ENCODE measurements at places on chromosomes 1 and 21. TPM values are rescaled to one million over a fixed set of nuclear protein-coding genes. Genes with fewer than 3 reads are reported as not detected.

- no peak overlapping the region for H3K4me3 ChIP-seq
- H3K36me3 ChIP-seq: no peaks in the 10 kb centered on the region
- H3K27me3 ChIP-seq: peaks cover 25% of the 10 kb centered on the region
Observed at GRCh38 chr1:25053576-25054250, 123.6 kb upstream of the RUNX3 start.

The TBX15 gene
- not detected for total RNA-seq

GRCh38 chr1:25836695-25837094 is 16.9 kb downstream of the MTFR1L start:
- H3K4me1 ChIP-seq: peaks cover under 1% of the 10 kb centered on the region
- peaks cover 13% of the 10 kb centered on the region for H3K36me3 ChIP-seq
- no peaks in the 10 kb centered on the region for H3K27me3 ChIP-seq
- H3K27ac ChIP-seq: no peak overlapping the region
- no peak overlapping the region for H3K4me3 ChIP-seq

The SPATA45 gene
- total RNA-seq: 0.51 TPM

DNA sequence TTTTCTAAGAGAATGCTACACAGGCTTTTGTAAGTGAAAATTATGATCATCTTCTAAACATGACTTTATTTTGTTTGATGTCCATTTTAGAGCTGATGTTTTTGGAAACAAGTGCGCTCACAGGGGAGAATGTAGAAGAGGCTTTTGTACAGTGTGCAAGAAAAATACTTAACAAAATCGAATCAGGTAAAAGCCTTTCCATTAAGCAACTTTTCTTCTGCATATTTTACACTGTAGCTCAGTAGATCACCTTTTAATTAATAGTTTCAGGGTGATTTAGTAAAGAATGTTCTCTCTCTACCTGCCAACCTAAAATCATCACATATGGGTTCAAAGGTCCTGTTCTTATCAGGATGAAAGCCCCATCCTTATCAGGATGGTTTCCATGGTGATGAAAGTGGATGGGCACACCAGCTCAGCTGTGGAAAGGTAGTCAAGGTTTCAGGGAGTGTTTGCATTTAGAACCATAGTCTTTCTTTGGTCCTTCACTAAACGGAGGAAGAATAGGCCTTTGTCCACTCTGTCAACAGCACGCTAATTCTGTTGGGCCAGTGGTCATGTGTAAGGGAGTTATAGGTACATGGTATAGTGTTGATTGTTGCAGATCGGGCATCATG is 28.1 kb downstream of the RAB4A start:
- no peaks in the 10 kb centered on the region for H3K4me1 ChIP-seq
- DNase-seq: no peak
- peaks cover 16% of the 10 kb centered on the region for H3K36me3 ChIP-seq
- H3K4me3 ChIP-seq: no peak overlapping the region

GRCh38 chr1:99726818-99727217 is 39.6 kb downstream of the FRRS1 start:
- H3K4me1 ChIP-seq: peaks cover 3% of the 10 kb centered on the region
- H3K27me3 ChIP-seq: no peaks in the 10 kb centered on the region
- no peaks in the 10 kb centered on the region for H3K36me3 ChIP-seq

The ORC1 gene
- total RNA-seq: 42.5 TPM

GRCh38 chr1:178115260-178115659 is 21.4 kb downstream of the RASAL2 start:
- no peaks in the 10 kb centered on the region for H3K4me1 ChIP-seq
- no peak overlapping the region for H3K27ac ChIP-seq
- no peak for DNase-seq

The INSRR gene
- total RNA-seq: 0.05 TPM

DNA sequence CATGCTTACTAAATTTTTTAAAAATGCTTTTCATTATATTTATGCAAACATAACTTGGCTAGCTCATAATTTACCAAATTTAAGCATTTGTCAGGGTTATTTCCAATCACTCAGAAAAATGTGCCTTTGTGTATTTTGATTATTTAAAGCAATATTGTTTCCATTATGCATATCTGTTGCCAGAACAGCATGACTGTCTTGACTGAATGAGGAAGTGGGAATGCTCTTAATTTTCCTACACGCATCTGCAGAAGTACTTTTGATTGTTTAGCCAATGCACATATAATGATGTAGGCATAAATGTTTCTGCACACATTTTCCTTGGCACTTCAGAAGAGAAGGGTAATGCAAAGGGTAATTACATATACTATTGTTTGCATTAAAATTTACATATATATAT is 92.5 kb upstream of the ADGRL2 start:
- H3K27me3 ChIP-seq: no peaks in the 10 kb centered on the region
- no peak for DNase-seq
- H3K27ac ChIP-seq: no peak overlapping the region

The SLC5A3 gene
- total RNA-seq: 27.5 TPM

The SPRR3 gene
- not detected for total RNA-seq

DNA sequence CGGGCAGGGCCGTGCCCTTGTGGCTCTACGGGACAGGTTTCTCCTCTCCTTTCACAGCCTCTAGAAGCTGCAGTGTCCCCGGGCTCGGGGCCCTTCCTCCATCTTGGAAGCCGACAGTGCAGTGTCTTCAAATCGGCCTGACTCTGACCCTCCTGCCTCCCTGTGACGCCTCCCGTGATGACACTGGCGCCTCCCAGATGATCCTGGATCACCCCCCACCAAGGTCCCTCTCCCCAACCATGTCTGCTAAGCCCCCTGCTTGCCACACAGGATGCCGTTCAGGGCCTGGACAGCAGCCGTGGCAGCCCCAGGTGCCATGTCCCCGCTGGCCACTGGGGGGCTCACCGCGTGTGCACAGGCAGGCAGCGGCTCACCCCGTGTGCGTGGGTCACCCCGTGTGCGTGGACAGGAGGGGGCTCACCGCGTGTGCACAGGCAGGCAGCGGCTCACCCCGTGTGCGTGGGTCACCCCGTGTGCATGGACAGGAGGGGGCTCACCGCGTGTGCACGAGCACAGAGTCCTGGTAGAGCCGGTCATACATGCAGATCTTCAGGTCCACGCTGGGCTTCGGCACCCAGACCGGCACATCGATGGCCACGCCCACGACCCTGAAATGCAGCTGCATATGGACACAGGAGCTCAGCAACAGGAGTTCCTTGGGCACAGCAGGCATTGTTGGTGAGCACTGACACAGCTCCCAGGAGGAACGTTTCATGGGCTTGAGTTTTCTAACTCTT is 24.9 kb upstream of the TMEM52 start:
- DNase-seq: peak; percentile 57
- peaks cover 2% of the 10 kb centered on the region for H3K27me3 ChIP-seq
- H3K4me3 ChIP-seq: no peak overlapping the region
- H3K27ac ChIP-seq: no peak overlapping the region
- H3K36me3 ChIP-seq: no peaks in the 10 kb centered on the region

- no peak for DNase-seq
- H3K27ac ChIP-seq: no peak overlapping the region
- no peaks in the 10 kb centered on the region for H3K36me3 ChIP-seq
- H3K27me3 ChIP-seq: peaks cover 25% of the 10 kb centered on the region
- peak overlapping the region; percentile 57 for H3K4me3 ChIP-seq
- peaks cover 31% of the 10 kb centered on the region for H3K4me1 ChIP-seq
Observed at GRCh38 chr1:65265296-65265650, 44.1 kb upstream of the DNAJC6 start.

The LDLRAD2 gene
- not detected for total RNA-seq

The LCE1E gene
- total RNA-seq: not detected

- peaks cover 2% of the 10 kb centered on the region for H3K27me3 ChIP-seq
- H3K27ac ChIP-seq: no peak overlapping the region
- H3K36me3 ChIP-seq: no peaks in the 10 kb centered on the region
- no peak overlapping the region for H3K4me3 ChIP-seq
Observed at GRCh38 chr1:53572815-53573173, 113.6 kb downstream of the DMRTB1 start.

DNA sequence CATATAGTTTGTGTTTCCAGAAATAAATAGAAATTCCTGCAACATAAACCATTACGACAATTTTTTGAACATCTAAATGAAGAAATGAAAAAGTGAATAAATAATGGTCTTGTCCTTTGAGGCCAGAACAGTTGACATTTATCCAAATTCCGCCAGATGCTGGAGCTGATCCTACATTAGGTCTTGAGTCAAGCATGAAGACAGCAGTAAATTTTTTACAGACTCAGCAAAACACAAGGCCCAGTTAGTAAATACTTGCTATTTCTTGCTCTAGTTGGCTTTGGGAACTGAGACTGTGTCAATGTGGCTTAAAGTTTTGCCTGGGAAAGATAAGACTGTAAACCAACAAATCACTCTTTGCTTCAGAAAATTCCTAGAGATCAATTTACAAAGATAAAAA is 540.1 kb upstream of the RGS18 start:
- H3K27ac ChIP-seq: no peak overlapping the region
- no peak overlapping the region for H3K4me3 ChIP-seq
- H3K36me3 ChIP-seq: no peaks in the 10 kb centered on the region
- DNase-seq: no peak
- H3K27me3 ChIP-seq: no peaks in the 10 kb centered on the region

The SPATA17 gene
- total RNA-seq: not detected

- peaks cover 2% of the 10 kb centered on the region for H3K27me3 ChIP-seq
- H3K36me3 ChIP-seq: no peaks in the 10 kb centered on the region
- DNase-seq: no peak
- H3K4me1 ChIP-seq: no peaks in the 10 kb centered on the region
- H3K4me3 ChIP-seq: no peak overlapping the region
Observed at GRCh38 chr1:4344065-4344732, 310.2 kb upstream of the AJAP1 start.

The SLC22A15 gene
- 0.69 TPM for total RNA-seq

DNA sequence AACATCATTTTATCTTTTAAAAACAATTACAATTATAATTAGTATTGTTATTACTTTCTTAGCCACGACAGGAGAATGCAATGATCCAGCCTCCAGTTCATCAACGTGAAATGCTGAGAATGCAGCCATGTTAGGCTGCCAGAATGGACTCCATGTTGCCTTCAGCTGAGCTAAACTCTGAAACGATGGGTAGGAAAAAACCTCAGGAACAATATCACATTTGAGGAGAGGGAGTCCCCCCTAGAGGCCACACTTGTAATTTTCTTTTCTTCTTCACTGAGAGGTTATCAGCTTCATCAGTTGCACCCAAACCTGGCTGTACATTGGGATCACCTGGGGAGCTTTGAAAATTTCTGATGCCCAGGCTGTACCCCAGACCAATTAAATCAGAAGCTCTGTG is 34.6 kb upstream of the DNAH14 start:
- peaks cover 2% of the 10 kb centered on the region for H3K27me3 ChIP-seq
- H3K27ac ChIP-seq: no peak overlapping the region
- H3K4me3 ChIP-seq: no peak overlapping the region
- no peaks in the 10 kb centered on the region for H3K36me3 ChIP-seq

- peak overlapping the region; percentile 92 for H3K4me3 ChIP-seq
- DNase-seq: no peak
- H3K36me3 ChIP-seq: peaks cover 41% of the 10 kb centered on the region
- peaks cover 51% of the 10 kb centered on the region for H3K4me1 ChIP-seq
- peak overlapping the region; percentile 97 for H3K27ac ChIP-seq
- no peaks in the 10 kb centered on the region for H3K27me3 ChIP-seq
Observed at GRCh38 chr1:111201275-111202090, 1.0 kb upstream of the DENND2D start.

DNA sequence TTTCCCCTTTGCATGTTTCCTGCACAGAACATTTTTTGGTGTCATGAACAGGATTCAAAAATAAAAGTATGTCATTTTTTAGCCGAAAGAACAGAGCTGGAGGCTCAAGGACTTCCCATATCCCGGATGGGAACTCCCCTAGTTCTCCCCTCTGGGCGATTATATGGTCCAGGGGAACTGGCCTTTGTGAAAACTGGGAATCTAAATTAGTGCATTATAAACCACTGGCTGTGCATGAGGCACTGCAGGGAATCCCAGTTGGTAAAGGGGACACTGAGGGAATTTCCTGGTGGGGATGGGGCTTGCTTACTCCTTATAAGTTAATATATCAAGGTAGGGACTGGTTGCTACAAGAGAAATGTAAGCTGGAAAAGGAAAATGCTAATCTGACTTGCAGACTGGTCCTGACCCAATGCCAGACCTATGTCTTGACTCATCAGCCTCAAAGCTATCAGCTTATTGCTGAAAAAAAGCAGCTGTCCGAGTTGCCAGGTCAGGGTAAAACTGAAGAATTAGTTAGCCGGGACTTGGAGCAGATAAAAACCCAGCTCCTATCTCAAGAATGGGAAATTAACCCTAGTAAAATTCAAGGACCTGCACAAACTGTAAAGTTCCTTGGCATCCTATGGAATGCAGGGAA is 122.6 kb downstream of the FCRL5 start:
- no peaks in the 10 kb centered on the region for H3K4me1 ChIP-seq
- no peaks in the 10 kb centered on the region for H3K36me3 ChIP-seq
- DNase-seq: no peak
- no peak overlapping the region for H3K4me3 ChIP-seq
- no peak overlapping the region for H3K27ac ChIP-seq
- peaks cover 3% of the 10 kb centered on the region for H3K27me3 ChIP-seq

DNA sequence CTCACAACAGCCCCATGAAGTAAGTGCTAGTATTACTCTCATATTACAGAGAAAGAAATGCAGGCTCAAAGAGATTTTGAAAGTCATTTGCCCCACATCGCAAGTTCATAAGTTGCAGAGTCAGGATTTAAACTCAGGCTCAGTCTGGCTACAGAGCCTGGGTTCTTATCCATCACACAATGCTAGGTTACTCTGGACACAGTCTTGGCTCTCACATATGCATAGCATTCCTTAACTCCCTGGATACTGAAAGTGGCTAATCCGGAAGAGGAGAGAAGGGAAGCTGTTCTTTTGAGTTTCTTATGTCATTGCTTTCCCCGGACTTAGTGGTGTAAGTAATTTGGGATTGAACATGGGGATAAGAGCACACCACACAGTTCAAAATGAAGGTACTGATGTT is 357.4 kb upstream of the PLXNA2 start:
- H3K4me1 ChIP-seq: peaks cover 7% of the 10 kb centered on the region
- DNase-seq: no peak
- no peak overlapping the region for H3K27ac ChIP-seq
- no peak overlapping the region for H3K4me3 ChIP-seq

DNA sequence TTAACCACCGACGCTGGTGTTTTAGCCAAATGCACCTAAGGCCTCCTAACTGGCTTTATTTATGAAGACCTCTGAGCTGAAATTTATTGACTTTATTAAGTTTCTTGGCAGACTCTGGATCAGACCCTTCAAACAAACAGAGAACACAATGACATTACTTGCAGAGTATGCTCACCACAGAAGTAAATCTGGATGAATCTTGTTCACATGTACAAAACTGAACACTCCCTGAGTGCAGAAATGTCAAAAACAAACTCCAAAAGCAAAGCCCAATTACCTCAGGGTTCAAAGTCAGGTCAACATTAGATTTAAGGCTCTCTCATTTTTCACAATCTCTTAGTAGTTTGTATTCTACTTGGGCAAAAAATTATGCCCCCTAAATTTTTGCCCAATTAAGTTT is 218.6 kb downstream of the SLC45A1 start:
- no peak overlapping the region for H3K4me3 ChIP-seq
- peaks cover 45% of the 10 kb centered on the region for H3K4me1 ChIP-seq
- DNase-seq: no peak
- no peak overlapping the region for H3K27ac ChIP-seq

GRCh38 chr21:22941779-22942490 is 1943.7 kb downstream of the NCAM2 start:
- H3K27ac ChIP-seq: no peak overlapping the region
- no peaks in the 10 kb centered on the region for H3K4me1 ChIP-seq
- H3K4me3 ChIP-seq: no peak overlapping the region
- DNase-seq: no peak

- no peak overlapping the region for H3K27ac ChIP-seq
- peaks cover 28% of the 10 kb centered on the region for H3K36me3 ChIP-seq
- no peaks in the 10 kb centered on the region for H3K4me1 ChIP-seq
- H3K4me3 ChIP-seq: no peak overlapping the region
- DNase-seq: no peak
Observed at GRCh38 chr1:35835398-35835797, 27.6 kb downstream of the AGO4 start.

All from activated CD4-positive, alpha-beta memory T cell treated with anti-CD3 and anti-CD28 coated beads for 36 hours (primary cell).